Left hindlimb (tissue), 1 donor: ENCODE measurements at places on chromosomes 11 and 22.

GRCh38 chr11:90722552-90723190 is 499.8 kb upstream of the CHORDC1 start:
- DNase-seq, result no peak

- DNase-seq, result no peak
Observed at GRCh38 chr11:117583063-117583801, 213.8 kb downstream of the DSCAML1 start.

GRCh38 chr11:75031771-75032549 is 43.2 kb downstream of the NEU3 start:
- peak; percentile 43 for DNase-seq

GRCh38 chr11:86101941-86102407 is 33.1 kb upstream of the PICALM start:
- no peak for DNase-seq

GRCh38 chr11:118435290-118435892 is 901 bp upstream of the KMT2A start:
- DNase-seq, result peak; percentile 81

DNA sequence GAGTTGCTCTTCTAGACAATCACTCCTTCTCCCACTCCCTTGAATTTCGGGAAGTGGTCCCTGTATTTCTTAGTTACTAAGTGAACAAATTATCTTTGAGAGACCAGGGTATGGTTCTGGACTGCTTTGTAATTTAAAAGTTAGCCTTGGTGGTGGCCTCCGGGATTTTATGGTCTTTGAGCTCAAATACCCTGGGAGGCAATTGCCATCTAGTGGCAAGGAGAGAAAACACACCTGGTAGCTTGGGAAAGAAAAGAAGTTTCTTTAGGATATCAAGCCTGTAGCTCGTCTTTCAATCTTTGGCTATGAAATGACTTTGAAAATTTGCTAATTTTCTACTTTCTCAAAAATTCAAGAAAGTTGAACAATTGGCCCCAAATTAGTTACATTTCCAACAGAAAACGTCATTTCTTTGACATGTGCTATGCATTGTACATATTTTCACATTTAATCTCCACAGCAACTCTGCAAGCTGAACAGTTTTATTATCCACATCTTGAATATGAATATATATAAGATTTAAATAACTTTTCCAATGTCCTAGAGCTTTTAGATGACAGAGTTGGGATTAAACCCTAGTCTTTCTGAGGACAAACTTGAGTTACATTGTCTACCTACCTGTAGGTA is 39.1 kb downstream of the MMP27 start:
- DNase-seq, result no peak

DNA sequence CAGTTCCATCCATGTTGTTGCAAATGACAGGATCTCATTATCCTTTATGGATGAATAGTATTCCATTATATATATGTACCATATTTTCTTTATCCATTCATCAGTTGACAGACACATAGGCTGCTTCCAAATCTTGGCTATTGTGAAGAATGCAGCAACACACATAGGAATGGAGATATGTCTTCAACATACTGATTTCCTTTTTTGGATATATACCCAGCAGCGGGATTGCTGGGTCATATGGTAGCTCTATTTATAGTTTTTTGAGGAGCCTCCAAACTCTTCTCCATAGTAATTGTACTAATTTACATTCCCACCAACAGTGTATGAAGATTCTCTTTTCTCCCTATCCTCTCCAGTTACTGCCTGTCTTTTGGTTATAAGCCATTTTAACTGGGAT is 383.9 kb upstream of the CHORDC1 start:
- DNase-seq, result no peak

DNA sequence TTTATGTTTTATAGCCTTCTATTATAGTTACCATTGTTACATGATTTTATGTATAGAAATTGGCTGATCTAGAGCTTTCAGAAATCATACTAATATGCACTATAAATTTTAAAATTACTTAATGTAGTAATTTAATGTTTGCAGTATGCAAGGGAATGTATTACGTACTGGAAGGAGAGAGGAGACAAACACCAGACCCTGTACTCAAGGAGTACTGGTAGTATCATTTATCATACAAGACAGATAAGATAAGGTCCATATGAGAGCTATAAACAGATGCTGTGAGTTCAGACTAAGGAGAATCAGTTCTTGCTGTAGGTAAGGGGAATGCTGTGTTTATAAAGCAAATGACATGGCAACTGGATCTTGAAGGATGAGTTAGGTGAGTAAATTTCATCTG is 765 bp downstream of the BCO2 start:
- DNase-seq, result no peak

GRCh38 chr22:18110954-18111758 is 547 bp downstream of the TUBA8 start:
- no peak for DNase-seq

GRCh38 chr11:59223611-59224010 is 10.9 kb upstream of the MPEG1 start:
- no peak for DNase-seq

DNA sequence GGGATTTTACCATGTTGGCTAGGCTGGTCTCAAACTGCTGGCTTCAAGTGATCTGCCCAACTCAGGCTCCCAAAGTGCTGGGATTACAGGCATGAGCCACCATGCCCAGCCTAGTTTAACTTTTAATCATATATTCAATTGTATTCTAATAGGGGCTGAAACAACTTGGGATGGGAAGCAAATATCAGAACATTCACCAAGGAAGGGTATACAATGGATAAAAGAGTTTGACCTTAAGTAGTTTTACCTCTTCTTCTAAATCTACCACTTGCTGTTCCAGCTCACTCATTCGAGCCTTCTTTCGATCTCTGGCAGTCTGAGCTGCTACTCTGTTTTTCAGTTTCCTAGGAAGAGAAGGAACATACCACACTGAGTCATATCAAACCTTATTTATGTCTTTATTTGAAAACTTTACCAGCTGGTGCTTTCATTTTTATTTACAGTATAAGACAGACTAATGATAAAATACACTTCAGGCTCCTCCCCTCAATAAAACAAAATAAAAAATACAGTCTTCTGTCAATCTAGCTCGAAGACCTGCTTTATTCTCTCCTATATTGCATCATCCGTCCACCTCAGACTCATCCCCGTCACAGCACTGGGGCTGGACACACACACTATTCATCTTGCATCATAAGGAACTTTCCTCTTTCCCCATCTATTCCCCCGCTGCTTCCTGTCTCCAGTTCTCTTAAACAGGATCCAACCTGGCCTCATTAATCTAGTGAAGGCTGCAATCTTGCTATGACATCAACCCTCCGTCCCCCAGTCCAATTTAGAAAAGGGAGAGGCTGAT is 1.4 kb downstream of the XBP1 start:
- peak; percentile 57 for DNase-seq

- DNase-seq, result no peak
Observed at GRCh38 chr11:46015941-46016340, 93.5 kb downstream of the LARGE2 start.

DNA sequence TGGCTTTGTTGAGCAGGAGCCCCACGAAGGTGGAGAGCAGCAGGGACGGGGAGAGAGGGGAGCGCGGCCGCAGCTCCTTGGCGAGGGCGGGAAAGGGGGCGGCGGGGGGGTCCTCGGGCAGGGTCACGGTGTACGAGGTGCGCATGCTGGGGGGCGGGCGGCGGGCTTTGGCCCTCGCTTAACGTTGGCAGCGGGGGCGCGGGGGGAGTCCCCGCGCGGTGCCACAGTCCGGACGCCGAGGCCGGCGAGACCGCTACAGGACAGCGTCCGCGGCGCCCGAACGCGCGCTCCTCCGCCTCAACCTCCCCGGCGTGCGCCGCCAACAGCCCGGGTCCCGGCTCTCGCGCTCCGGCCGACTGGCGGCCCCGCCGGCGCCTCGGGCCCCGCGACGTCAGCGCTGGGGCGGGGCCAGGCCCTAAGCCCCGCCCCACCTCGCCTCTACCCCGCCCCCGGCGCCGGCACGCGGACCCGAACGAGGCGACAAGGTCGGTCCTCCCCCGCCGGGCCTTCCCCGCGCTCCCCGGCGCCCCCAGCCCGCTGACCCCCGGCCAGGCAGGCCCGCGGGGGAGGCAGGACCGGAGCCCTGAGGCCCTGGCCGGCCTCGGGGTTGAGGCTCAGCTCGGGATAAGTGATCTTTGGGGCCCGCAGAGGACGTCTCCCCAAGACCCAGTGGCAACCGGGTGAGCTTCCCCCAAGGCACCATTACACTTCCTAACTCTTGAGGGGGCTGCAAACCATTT is 17.5 kb downstream of the USP2 start:
- no peak for DNase-seq

GRCh38 chr11:36744375-36745168 is 146.5 kb upstream of the RAG2 start:
- DNase-seq, result peak; percentile 74

DNA sequence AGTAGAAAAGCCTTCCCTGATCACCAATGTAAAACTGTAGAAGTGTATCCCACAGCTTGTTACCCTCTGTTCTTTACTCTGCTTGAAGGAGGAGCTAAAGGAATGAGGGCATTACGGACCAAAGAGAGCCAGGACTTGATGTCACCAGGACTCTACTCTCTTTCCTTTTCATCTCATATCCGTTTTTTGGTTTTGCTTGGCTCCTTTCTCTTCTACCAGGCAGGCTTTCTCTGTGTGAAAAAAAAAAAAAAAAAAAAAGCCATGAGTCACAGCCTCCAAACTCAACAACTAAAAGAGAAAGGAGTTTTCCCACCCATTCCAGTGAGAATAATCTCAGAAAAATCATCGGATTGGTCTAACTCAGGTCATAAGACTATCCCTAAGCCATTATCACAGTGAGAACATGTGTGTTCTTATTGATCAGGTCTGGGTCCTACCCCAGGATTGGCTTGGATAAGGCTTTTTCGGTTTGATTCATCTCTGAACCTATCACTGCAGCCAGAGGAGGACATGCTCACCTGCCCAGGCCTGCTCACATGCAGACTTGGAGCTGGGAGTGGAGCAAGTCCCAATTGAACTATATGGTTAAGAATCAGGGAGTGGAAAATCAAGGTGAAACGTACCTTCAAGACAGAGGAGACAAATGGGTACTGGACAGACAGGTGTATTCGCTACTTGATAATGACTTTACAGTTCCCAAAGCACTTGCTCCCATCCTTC is 19.4 kb upstream of the LRRC55 start:
- no peak for DNase-seq

GRCh38 chr11:76685831-76686230 is 15.3 kb upstream of the LRRC32 start:
- no peak for DNase-seq

- no peak for DNase-seq
Observed at GRCh38 chr11:122769126-122769780, 69.0 kb upstream of the CRTAM start.

DNA sequence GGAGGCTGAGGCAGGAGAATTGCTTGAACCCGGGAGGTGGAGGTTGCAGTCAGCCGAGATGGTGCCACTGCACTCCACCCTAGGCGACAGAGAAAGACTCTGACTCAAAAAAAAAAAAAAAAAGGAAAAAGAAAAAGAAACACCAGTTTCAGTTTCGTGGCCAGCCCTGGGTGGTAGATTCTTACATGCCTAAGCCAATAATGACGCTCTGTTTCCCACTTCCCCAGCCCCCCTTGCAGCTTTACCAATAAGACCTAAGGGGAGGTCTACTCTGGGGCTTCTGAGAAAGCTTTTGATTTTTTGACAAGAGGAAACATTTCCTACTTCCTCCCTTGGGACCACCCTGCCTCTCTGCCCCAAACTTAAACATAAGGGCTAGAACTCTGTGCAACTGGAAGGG is 30.0 kb upstream of the PTPRJ start:
- no peak for DNase-seq

- DNase-seq, result no peak
Observed at GRCh38 chr11:95415837-95416304, 184.9 kb upstream of the SESN3 start.

GRCh38 chr22:48558606-48559402 is 1268.9 kb downstream of the BRD1 start:
- DNase-seq, result no peak

GRCh38 chr11:110148775-110149744 is 55.9 kb downstream of the ZC3H12C start:
- no peak for DNase-seq

DNA sequence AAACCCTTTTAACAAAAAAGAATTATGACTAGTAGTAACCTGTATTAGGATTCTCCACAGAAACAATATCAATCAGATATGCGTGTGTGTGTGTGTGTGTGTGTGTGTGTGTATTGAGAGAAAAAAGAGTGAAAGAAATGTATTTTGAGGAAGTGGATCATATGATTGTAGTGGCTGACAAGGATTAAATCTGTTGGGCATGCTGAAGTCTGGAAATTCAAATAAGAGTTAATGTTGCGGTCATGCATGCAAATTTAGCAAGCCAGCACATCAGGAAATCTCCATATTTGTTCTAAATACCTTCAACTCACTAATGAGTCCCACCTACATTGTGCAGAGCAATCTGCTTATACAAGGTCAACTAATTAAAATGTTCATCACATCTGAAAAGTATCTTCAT is 46.8 kb upstream of the IGLL5 start:
- DNase-seq, result no peak

DNA sequence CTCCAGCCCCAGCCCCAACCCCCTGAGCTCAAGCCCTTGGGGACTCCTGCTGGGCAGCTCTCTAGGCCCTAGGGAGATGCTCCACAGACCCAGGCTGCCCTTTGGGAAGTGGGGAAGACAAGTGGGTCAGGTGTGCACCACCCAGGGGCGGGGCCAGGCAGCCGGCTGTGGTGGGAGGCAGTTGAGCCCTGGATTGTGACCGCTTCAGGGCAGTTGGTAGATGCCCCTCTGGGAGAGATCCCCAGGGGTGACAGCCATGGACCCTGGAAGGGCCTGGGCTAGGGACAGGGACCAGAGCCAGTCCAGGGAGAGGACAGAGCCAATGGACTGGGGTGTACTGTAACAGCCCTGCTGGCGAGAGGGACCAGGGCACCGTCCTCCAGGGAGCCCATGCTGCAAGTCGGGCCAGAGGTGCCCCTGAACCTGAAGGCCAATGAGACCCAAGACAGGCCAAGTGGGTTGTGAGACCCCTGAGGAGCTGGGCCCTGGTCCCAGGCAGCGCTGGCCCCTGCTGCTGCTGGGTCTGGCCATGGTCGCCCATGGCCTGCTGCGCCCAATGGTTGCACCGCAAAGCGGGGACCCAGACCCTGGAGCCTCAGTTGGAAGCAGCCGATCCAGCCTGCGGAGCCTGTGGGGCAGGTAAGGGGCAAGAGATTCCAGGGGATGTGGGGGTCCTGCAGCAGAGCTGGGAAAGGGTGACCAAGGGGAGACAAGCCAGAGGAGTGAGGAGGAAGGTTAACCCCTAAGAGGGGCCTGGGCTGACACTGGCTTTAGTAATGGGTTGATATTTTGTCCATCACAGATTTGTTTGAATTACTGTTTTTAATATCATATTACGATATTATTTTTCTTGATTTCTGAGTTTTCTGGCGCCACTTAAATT is at the start of gene IGLL5:
Gene IGLL5 (plus strand): TSS at position 196 of the 883 bp plus-strand sequence. CDS start 238 bp downstream, at position 434.
- no peak for DNase-seq

GRCh38 chr11:107708792-107709191 is 3.1 kb downstream of the SLN start:
- no peak for DNase-seq
